ENCODE measurements at places on chromosomes 7 and 10.

DNA sequence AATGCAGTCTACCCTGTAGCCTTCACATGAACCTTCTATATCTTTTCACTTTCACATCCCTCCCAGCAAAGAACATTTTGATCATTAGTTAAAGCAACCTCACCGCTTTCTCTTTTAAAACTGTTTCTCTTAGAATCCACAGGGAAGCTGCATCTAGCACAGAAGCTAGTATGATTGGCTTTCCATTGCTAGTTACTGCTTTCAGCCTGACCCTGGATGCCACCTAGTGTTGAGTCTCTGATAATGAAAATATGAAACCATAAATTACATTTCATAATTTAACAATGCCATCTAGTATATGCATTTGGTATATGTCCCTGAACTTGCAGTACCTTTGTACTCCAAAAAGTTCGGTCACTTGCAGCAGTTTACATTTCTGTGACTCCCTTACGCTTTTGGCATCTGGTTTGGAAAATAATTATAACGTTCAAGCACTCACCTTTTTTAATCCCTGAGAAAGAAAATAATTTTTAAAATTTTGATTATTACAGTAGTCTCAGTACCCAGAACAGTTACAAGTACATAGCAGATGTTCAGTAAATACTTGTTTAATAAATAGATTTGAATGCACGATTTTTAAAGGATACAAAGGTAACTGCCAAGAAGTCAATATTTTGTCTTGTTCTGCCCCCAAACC lies 22.7 kb downstream of the CISD1 start:
- DNase-seq: peak; percentile 53

DNA sequence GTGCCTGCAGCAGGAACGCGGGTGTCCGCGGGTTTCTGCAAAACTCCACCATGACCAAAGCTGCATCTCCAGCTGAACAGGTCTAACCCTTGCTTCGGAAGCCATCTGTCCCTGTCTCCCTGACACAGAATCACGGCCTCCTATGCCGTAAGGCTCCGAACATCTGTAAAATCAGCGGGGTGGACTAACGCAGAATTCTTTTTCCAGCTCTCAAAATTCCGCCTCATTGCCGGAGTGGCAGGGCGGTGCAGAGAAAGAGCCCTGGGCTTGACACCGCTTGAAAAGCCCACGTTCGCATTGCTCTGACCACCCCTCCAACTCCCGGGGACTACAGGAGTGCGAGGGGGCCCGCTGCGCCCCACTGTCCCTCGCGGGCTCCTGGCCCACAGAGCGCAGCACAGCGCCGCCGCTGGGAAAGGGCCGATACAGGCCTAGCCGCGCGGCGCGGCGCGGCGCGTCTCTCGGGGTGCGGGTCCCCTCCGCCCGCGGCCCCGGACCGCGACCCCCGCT lies 409 bp downstream of the DNMBP start:
- DNase-seq: no peak

GRCh38 chr10:60403168-60403873 lies 13.6 kb upstream of the ANK3 start:
- DNase-seq: no peak

DNA sequence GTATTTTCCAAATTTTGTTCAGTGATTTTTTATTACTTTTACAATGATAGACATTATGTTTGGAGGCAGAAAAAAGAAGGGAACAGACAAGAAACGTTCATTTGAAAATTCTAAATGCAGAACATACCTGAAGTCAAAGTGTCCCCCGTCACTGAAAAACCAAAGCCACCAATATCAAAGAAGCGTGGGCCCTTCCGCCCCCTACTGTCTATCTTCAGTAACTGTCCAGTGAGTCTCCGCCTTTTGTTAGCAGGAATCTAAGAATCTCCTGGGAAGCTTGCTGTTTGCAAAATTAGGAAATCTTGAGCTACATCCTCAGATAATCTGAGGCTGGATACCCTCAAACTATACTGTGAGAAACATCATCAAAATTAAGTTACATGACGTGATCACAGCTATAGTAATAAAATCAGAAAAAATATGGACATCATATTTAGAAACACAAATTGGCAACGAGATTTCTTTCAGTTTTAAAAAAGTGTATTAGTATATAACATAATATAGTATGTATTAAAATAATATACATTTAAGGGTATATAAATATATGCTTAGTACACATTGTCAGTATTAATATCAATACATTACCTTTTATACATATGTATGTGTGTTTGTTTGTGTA lies 169.3 kb upstream of the AKR1E2 start:
- peak; percentile 65 for DNase-seq

DNA sequence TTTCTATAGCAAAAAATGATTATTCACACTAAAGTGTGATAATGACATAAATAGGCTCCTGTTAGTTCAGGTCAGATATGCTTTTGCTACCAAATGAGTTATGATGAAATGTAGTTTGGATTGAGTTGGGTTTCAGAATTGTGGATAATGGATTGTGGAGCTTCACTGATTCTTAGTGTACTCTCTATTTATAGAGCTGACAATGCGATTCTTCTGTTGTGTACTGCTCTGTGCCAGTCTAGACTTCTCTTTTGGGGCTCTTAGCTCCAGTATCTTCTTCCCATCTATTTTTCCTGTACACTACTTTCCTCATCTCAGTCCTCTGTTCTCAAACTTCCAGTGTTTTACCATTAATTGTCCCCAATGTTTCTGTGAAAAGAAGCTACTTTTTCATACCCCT lies 7.5 kb downstream of the STMP1 start:
- no peak for DNase-seq

DNA sequence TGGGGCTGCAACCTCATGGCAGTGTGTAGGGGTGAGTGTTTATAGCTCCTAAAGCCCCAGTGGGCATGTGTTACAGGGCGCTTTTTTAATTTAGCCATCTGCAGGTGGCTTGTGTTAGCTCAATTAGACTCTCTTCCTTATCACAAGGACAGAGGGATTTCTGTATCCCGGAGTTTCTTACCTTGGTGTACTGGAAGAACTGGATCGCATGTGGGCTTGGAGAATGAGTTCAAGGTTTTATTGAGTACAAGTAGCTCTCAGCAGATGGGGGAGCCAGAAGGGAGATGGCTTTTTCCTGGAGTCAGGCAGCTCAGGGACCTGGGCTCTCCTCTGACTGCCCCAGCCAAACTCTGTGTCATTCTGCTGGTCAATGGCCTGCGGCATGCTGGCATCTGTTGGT lies 153.5 kb upstream of the C7orf33 start:
- no peak for DNase-seq

DNA sequence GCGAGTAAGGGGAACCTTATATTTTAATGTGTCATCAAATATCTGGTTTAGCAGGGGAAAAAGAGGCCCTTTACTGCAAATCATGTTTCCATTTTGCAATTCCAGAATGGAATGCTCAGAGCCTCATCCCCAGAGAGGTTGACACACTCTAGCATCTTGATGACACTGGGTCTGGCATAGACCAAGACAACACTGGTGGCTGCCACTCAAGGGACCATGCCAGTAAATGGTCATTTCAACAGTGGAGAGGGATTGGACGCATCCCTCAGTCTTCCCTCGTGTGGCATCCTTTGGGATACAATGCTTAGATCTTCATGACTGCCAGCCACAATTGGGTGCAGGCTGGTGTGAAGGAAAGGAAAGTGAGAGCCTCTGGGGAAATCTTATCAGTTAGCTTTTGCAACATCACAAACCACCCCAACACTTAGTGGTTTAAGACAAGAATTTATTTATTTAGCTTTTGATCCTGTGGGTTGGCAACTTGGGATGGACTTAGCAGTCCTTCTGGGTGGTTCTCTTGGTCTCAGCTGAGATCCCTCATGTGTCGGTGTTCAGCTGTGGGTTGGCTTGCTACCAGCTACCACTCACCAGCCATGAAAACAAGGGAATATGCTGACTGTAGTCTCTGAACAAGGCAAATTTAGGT lies 21.6 kb downstream of the TACC2 start:
- DNase-seq: no peak

GRCh38 chr10:61942604-61943461 lies 41.3 kb downstream of the ARID5B start:
- DNase-seq: no peak

- no peak for DNase-seq
These were observed at the start of gene CALHM2 for GRCh38 chr10:103451831-103452505. CALHM2 (minus strand) TSS chr10:103452370; CDS start chr10:103449941, 2,429 bp downstream.

Measured in astrocyte of the cerebellum (primary cell).